ENCODE measurements at places on chromosomes 7 and 10.

DNA sequence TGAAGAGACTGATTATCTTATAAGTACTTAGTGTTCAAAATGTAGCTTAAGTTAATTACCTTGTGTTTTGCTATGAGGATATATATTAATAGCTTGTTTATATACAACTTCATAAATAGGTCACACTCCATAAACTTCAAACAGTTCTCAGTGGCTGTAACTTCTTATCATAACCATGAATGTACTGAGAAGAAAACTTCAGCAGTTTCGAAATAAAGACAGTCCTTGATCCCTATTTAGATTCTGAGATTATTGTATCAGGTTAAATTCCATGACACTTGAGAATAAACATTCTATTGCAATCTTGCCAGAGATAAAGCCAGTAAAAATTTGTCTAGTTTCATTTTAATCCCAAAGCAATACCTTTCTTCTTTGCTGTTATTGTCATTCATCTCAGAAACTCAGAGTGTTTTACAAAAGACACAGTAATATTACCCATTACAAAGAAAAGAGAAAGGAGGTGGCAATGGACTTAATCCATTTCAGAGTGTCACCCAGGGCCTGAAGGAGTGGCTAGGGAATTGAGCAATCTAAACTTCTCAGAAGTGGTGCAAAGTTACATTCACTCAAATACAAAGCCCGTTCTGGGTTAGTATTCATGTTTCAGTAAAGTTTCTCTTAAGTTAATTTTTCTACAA, 403.6 kb downstream of the SEMA3D start:
- DNase-seq = no peak

GRCh38 chr10:118752409-118752808, 2.4 kb downstream of the CACUL1 start:
- no peak for DNase-seq

DNA sequence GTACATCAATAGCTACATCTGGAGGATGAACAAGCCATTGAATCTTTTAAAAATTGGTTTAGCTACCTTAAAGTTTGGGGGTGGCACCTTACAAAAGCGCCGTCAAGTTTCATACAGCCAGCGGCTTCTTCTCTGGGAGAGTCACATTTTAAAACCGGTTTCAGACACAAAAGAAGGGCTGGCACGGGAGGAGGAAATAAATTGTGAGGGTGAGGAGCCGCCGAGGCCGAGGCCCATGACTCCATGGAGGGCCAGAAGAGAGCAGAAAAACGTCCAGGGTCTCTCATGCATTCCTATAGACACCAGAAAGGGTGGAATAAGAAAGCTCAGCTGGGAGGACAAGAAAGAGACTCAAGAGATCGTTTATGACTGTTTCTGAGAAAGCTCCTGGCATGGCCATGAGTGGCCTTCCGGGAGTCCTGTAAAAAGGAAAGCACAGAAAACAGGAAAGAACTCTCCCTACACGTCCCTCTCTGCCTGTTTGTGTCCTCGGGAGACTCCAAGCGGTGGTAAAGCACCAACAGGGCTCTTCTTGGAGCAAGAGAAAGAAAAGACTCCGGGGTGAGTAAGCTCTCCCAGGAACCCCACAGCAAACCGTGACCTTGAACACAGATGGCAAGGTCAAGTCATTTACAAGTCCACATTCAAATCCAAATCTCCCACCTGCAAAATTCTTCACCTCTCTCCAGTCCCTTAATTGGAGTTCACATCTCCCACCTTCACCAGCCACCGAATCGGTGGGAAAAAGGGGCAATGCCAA, 1.8 kb downstream of the FRAT2 start:
- DNase-seq = peak; percentile 77

- DNase-seq = no peak
Measured at GRCh38 chr10:29120216-29120615, 168.7 kb upstream of the LYZL1 start.

- no peak for DNase-seq
Measured at GRCh38 chr7:101303102-101303701, 18.4 kb downstream of the IFT22 start.

GRCh38 chr10:70481105-70481504, 2.5 kb downstream of the PALD1 start:
- no peak for DNase-seq

DNA sequence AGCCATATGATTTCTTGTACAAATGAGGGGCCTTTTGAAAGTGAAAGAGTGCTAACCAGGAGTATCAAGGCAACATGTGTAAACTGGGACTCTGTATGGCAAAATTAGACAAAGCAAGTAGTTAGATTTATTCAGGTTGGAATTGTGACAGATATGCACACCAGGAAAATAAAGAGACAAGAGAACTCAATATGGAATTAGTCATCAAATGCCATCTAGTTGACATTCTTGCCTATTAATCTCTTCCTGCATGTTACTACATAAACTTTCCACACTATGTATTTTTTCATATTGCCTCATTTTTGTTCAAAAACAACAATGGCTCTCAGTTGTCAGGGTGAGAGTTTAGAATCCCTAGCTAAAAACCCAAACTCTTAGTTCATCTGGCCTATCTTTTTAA, 799.0 kb downstream of the NRG3 start:
- DNase-seq = no peak

- no peak for DNase-seq
Measured at GRCh38 chr7:155995183-155995612, 182.9 kb upstream of the SHH start.

- no peak for DNase-seq
Measured at GRCh38 chr10:8301831-8302230, 247.3 kb downstream of the GATA3 start.

GRCh38 chr7:156918635-156919034, 25.7 kb upstream of the LMBR1 start:
- no peak for DNase-seq

DNA sequence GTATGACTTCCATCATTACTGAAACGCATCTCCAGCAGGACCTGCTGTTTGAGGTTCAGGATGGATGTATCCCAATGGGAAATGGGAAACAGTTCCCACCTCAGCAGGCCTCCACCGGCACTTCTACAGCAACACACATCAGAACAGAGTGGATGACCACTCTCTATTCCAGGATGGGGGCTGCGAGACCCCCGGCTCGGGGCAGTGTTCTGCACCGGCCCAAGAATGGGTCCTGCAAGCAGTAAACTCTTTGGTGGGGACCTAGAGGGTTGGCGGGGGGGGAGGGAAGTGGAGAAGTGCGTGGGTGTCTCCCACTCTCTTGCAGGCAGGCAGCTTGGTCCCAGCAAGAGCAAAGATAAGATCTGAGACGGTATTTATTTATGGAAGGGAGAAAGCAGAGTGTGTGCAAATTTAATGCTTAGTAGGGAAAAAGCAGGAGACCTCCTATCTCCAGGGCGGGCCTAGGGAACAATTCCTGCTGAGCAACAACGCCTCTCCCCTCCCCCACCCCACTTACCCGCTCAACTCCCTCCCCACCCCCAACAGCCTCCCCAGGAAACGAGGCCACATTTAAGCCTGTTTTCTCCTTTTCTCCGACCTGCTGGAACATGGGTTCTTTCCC, 4.0 kb downstream of the SFMBT2 start:
- peak; percentile 13 for DNase-seq

GRCh38 chr7:48512892-48513291, 341.6 kb downstream of the ABCA13 start:
- no peak for DNase-seq

DNA sequence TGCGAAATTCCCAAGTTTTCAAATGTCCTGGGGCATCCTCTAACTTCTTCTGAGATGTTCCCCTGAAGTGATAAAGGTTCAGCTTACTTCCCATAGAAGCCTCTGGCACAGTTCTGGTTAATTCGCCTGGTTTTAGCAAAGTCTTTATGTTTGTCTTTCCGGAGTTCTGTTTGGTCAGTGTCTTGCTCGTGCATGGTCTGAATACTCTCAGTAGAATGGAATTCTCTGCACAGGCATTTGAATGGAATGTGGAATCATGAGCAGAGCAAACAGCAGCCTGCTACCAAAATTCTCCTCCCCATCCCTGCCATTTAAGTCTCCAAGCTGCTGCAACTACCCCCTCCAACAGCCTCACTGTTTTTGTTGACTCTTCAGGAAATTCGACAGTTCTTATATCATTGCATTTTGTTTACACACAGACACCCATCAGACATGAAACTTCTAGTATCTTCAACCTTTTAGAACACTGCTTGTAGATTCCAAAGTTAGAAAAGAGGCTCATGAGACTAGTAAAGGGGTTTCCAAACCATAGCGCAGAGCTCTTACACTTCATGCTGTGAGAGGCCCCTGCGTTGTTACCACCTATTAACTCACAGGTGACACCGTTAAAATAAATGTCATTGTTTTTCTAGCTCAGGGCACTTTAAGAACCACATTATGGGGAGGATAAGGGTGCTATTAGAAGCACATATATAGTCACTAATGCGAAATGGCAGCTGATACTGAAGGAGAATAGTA, 129.7 kb downstream of the PLCE1 start:
- DNase-seq = no peak

GRCh38 chr10:61286686-61287085, 166.5 kb downstream of the TMEM26 start:
- peak; percentile 63 for DNase-seq

DNA sequence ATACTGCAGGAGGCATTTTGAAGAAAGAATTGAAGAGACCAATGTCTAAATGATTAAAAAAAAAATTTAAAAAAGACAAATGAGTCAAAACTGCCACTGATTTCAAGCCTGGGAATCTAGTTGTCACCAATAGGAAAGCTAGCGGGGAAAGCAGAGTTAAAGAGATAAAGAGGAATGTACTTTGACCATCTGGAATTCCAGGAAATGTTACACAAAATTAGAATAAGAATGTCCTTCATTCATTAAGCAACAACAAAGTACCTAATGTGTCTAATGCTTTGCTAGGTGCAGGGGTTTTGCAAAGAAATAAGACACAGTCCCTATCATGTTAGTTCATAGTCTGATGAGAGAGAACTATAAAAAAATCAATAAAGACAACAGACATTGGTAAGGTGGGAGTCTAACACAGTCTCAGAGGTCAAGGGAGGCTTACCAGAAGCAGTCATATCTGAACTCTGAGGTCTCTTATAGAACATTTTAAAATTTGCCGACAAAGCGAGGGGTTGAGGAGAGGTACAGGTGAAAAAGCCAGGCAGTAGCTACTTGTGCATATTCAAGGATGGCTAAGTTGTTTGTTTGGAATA, 8.8 kb upstream of the TYSND1 start:
- no peak for DNase-seq

- no peak for DNase-seq
Measured at GRCh38 chr10:81570878-81571794, 303.9 kb upstream of the NRG3 start.

DNA sequence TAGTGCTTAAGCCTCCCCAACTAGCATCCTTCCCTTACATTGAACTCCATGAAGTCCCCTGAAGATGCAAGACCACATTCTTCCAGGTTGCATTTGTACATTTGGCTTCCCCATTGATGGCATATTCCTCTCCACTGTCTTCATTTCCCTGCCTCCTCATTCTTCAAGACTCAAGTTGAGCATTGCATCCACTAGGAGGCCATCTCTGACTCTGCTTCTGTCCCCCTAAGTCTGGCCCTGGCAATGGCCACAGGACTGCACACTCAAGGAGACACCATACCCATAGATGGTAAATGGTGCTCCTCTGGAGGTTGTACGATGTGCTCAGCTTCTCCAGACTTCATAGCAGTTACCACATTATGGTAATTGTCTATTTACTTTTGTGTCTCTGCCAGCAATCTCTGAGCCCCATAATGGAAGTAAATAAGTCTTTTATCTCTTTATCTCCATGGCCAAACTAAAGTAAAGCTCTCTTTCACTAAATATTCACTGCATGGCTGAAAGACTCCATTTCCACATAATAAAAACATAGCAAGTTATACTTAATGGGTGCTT, 112.6 kb downstream of the PTPRZ1 start:
- no peak for DNase-seq

- peak; percentile 48 for DNase-seq
Measured at GRCh38 chr10:10786109-10787090, 231.3 kb upstream of the CELF2 start.

GRCh38 chr10:104445359-104445758, 91.7 kb downstream of the CFAP58 start:
- DNase-seq = no peak
